Stimulated activated CD4-positive, alpha-beta T cell treated with anti-CD3 and anti-CD28 coated beads, Interleukin-15, amount 100 ng/mL, for 1 hour (primary cell): ENCODE measurements at places on chromosomes 12 and 14.

GRCh38 chr12:61993734-61994345 is 266.4 kb upstream of the USP15 start:
- DNase-seq, result no peak

- DNase-seq, result no peak
These were observed 280.5 kb upstream of the NOS1 start for GRCh38 chr12:117641885-117642284.

DNA sequence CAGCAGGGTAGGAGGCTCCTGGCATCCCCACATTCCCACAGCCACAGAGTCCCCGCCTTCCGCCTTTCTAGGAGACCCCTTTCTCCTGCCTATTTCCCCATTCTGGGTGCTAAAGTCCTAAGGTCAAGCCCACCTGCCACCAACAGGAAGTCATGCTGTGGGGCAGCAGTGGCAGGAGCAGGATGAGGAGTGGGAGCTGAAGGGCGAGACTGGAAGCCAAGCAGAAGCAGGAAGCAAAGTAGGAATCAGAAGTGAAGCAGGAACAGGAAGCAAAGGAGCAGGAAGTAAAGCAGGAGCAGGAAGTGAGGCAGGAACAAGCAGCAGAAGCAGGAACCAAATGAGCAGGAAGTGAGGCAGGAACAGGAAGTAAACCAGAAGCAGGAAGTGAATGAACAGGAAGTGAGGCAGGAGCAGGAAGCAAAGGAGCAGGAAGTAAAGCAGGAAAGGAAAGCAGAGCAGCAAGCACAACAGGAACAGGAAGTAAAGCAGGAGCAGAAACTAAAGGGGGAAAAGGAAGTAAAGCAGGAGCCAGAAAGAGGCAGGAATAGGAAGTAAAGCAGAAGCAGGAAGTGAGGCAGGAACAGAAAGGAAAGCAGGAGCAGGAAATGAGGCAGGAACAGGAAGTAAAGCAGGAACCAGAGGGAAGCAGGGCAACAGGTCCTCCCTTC is 38.3 kb upstream of the RIMBP2 start:
- DNase-seq, result no peak

DNA sequence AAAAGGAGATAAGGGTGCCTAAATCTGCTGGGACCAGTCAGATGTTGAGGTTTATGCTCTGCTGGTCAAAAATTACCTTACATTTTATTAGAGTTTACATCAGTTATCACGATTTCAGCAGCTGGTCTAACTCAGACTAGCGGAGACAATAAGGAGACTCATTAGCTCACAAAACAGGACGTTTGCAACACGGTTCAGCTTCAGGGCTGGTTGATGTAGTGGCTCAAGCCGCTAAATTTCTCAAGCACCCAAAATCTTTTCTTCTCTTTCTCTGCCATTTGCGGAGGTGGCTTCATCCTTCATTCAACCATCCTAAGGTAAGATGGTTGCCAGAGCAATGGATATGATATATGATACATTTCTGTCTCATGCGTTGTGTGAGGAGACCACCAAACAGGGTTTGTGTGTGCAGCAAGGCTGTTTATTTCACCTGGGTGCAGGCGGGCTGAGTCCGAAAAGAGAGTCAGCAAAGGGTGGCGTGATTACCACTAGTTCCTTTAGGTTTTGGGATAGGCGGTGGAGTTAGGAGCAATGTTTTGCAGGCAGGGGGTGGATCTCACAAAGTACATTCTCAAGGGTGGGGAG is 30.3 kb upstream of the CLIP1 start:
- no peak for DNase-seq

GRCh38 chr12:85733221-85733840 is 102.9 kb downstream of the RASSF9 start:
- no peak for DNase-seq

DNA sequence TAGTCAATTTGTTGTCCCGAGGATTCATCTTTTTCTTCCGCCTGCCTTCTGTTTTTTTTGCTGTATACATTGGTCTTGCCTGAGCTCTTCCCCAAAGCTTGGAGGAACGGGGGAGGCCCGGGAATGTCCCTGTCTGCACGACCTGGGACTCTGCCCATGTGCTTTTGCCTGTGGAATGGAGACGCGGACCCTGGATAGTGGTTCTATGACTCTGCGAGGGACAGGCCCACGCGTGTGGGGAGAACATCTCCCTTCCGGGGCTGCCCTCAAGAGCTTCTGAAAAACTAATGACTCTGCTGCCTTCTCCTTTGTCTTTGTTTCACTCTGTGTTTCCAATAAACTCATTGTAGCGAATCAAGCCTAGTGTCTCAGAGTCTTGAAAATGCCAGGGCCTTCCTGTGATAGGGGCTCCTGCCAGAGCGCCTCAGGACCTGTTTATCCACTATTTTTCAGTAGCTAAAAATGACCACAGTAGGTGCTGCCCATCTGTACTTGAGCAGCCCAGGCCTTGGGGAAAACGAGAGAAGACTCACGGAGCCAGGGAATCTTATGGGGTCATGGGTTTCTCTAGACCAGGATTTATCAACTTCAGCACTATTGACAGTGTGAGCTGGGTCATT is 12.3 kb downstream of the KRT83 start:
- DNase-seq, result no peak

- DNase-seq, result no peak
These were observed 119.6 kb downstream of the VRK1 start for GRCh38 chr14:96916751-96917150.

DNA sequence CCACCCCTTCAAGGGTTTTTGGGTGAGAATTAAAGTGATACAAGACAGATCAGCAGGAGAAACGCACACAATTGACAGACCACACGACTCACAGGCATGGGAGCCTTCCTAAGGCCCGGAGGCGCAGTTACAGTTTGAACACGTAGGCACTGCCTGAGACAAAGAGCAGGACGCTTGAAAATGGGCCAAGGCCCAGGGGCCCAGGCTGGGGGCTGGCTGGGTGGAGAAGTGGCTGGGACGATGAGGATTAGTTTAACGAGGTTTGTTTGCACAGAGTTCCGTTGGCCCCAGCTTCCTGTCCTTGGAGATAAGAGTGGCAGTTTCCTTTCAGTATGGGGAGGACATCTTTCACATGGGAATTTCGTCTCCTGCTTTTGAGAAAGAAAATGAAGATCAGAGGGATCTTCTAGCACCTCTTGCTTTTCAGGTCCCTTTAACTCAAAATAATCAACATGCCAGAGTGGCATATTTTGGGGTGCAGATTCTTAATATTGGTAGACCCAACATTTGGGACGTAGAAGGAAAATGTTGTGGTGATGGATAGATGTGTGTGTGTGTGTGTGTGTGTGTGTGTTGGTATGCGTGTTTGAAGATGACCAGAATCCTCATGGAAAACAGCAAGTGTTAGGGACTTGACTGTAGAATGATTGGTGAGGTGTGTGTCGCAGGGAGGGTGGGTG is 44.6 kb downstream of the DLK1 start:
- no peak for DNase-seq

GRCh38 chr14:92653162-92653651 is 95.2 kb downstream of the LGMN start:
- no peak for DNase-seq

DNA sequence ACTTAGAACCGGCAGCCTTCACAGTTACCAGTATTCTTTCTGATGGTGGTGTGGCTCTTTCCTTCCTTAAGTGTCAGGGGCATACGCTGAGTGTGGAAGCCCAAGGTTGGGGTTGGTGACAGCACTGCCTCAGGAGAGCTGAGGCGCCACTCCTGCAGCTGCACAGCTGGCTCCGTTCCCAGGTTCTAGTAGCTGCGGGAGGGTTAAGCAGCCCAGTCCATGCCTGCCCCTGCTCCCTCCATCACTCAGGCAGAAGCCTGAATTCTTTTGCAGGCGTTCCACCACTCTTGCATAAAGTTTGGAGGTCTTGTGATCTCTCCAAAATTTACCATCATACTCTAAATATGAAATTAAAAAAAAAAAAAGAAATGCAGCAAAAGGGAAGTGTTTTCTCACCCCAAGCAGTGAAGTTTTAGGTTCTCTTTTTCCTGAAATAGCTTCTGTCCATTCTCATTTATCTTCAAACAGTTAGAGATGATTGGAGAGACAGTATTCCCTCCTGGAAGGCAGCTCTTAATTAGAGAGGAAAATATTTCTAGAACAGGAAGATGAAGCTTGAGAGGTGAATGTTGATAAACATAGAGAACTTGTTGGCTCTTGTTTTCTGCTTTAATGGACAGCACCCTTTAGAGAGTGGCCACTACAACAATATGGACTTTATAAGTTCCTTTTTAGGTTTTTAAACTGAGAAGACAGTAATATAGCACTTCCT is 136.1 kb downstream of the FGD4 start:
- no peak for DNase-seq

DNA sequence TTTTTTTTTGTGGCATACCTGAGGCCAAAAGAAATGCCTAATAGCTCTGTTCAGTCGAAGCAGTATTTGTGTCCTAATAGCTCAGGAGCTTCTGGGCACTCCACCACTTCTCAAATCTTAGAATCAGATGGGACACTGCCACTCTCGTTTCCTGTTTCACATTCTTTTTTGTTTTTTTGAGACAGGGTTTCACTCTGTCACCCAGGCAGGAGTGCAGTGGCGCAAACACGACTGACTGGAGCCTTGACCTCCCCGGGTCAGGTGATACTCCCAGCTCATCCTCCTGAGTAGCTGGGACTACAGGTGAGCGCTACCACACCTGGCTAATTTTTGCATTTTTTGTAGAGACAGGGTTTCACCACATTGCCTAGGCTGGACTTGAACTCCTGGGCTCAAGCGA is 52.7 kb downstream of the SPPL3 start:
- DNase-seq, result no peak

- no peak for DNase-seq
These were observed 19.9 kb downstream of the LRTM2 start for GRCh38 chr12:1839956-1840951.

- no peak for DNase-seq
These were observed 49.5 kb upstream of the FOXN3 start for GRCh38 chr14:89466484-89466883.

DNA sequence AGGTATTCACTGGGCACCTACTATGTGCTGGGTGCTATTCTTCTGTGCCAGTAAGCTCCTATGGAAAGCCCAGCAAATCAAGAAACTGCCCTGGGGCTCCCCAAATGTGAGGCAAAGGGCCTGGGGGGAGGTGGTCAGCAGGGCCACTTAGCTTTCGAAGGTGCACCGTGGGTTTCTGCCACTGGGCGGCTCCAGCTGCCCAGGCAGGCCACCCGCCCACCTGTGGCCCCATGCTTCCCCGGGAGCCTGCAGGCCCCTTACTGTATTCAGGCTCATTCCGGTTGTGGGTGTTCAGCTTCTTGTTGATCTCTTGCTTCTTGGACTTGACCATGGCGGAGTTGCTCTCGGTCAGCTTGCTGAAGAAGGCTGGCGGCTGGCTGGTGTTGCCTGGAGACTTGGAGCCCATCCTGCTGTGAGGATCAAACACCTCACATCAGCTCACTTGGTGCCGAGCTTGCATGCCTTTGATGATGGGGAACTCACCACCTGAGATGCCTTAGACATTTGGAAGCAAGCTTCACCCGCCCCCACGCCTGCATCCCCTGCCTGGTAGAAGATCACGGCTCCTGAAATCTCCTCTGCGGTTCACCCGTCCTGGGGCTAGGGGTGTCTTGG is 37.3 kb downstream of the RFLNA start:
- no peak for DNase-seq

GRCh38 chr12:93204896-93205295 is 172.8 kb upstream of the NUDT4 start:
- DNase-seq, result no peak

DNA sequence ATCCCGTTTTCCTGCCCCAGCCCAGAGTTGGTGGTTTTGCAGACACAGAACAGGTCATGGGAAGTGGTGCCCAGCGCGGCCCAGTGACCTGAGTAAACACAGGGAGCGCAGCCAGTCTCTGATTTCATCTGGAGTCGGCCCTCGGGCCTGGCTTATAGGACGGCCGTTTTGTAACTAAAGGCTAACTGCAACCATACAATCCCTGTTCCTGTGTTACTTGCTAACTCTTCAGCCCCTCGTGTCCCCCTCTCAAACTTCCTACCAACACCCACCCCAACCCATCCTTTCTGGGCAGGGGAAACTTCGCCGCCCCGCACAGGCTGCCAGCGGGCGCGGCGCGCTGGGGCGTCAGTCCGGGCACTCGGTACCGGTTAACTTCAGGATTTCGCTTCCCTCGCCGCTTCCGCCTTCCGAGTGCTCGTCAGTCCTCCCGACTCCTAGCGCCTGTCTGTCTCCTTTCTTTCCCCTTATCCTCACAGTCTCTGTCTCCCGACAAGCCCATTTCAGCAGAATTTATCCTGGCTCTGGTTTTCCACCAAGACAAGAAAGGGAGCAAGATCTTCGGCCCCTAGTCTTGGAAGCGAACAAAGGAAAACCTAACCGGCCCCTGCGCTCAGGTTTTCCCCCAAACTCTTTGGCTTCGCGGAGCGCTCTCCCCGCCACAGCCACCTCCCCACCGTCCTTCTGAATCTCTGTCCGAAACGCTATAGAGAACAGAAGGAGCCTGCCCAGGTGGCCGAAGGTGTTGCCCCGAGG is 2.0 kb downstream of the SIX1 start:
- DNase-seq, result no peak

- DNase-seq, result no peak
These were observed 337.0 kb downstream of the IPO8 start for GRCh38 chr12:30358671-30359070.

DNA sequence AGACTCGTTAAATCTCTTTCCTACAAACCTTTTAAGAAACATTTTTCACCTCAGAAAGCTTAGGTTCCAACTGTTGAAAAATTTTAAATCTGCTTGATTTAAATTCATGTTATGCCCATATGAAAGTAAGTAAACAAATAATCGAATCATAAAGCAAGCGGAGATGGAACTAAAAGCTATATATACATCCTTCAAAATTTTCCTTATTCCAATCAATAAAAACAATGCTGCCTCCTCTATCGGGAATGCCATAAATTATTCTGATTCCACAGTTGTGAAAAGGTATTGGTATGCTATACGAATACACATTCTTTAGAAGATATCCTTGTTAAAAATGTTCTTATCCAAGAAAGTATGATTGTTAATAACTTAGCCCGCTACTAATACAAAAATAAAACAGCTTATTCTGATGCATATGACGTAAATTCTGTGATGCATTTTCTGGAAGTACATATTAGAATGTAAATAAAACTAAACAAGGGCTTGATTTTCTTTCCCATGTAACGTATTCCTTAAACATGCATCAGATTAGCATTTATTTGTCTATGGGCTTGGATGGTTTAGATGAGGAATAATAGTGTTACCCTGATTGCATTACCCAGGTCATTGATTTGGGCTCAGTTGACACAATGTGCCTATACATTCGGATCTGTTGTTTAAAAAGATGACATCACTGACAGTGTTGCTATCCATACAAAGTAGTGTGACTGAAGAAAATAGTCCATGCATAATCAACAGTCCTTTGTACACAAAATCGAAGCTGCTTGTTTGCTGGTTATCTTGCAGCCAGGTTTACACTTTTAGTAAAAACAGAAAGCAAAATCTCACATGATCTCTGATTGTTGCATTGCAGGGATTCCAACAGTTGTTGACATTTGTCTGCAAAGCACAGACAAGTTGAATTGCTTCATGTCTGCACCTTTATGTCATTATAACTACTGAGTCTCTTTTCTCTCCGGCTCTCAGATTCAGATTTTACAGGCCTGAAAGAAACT is 656 bp upstream of the DTD2 start:
- DNase-seq, result no peak
